ENCODE measurements at places on chromosomes 7 and 10.

DNA sequence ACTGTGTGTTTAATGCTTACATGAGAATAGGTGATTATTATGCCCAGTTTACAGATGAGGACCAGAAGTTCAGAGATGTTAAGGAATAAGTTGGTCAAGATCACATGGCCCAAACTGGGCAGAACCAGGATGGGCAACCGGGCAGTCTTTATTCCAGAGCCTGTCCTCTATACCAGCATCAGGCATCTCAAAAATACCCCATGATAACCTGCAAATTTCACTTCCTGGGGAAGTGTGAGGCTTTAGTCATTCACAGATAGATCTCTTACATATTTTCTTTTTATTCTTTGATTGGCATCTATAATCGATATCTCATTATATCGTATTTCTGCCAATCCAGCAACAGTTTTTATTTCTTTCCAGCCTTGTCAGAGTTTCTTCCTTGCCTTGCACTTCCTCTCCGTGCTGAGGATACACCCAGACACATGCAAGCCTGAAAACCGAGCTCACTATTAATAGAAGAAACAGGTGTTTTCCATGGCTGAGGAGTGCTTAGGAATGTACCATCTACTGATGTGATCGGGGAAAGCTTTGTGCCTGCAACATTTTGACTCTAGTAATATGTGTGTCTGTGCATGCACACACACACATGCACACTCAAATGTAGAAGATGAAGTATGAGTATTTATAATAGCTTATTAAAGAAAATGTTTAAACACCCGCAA lies 82.4 kb downstream of the CREM start:
- no peak for DNase-seq

GRCh38 chr7:54680377-54681005 lies 78.5 kb downstream of the SEC61G start:
- DNase-seq = no peak

DNA sequence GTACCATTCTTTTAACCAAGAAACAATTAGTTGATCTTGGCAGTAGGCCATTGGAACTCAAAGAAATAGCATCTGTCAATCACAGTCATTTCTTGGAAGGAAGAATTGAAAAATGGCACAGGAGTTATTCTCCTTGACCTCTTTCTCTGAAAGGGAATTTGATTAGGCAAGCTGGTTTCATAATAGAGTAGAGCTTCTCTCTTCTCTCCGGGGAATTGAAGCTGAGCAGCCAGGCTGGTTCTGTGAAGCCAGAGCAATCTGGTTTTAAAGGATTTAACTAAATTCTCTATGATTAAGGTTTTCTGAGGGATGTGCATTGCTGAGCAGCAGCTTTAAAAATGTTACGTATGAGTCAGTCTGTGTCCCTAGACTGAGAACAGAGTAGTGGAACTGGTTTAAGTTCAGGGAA lies 70.2 kb downstream of the AHCYL2 start:
- no peak for DNase-seq

- no peak for DNase-seq
Observed at GRCh38 chr10:33115738-33116719, 158.0 kb upstream of the ITGB1 start.

DNA sequence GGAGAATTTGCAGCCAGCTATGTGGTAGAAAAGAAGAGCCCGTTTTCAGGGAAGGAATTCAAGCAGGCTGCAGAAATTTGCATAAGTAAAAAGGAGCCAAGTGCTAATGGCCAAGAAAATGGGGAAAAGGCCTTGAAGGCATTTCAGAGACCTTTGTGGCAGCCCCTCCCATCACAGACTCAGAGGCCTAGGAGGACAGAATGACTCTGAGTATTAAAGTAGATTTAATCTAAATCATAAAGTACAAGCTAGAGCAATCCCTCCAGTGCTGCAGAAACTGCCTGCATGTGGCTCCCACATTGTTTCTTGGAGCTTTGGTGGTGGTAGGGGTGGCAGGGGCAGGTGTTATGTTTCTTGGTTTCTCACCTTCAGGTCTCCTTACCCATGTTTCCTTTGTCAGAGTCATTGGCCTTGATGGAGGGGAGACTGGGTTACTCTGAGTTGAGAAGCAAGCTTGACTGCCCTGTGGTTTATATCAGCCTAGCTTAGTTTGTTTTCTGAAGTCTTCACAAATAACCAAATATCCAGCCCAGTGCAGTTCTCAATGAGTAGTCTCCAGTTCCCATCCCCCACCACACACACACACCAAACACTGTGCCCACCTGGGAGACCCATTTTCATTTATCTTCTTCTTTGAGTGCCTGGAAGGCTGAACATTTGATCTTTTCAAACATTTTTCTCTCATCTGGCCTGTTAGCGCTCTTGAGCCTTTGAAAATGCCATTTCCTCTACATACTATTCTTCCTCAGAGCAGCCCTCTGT lies 34.5 kb downstream of the ITPRIP start:
- no peak for DNase-seq

Data from activated CD4-positive, alpha-beta T cell treated with anti-CD3 and anti-CD28 coated beads for 24 hours (primary cell).